Stimulated activated CD8-positive, alpha-beta memory T cell treated with anti-CD3 and anti-CD28 coated beads, Interleukin-4, amount 100 ng/mL, for 4 hours (primary cell): ENCODE measurements at places on chromosomes 1 and 21.

GRCh38 chr1:223617323-223618070 is 48.0 kb downstream of the CAPN8 start:
- no peak for DNase-seq

DNA sequence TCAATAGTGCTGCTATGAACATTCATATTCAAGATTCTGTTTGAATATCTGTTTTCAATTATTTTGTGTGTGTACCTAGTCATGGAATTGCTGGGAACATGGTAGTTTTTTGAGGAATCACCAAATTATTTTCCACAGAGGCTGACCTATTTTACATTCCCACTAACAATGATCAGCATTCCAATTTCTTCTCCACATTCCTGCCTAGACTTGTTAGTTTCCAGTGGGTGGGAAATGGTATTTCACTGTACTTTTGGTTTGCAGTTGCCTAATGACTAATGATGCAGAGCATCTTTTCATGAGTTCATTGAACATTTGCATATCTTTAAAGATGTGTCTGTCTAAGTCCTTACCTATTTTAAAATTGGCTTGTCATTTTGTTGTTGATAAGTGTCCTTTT is 1182.6 kb upstream of the B3GALT2 start:
- DNase-seq: no peak

DNA sequence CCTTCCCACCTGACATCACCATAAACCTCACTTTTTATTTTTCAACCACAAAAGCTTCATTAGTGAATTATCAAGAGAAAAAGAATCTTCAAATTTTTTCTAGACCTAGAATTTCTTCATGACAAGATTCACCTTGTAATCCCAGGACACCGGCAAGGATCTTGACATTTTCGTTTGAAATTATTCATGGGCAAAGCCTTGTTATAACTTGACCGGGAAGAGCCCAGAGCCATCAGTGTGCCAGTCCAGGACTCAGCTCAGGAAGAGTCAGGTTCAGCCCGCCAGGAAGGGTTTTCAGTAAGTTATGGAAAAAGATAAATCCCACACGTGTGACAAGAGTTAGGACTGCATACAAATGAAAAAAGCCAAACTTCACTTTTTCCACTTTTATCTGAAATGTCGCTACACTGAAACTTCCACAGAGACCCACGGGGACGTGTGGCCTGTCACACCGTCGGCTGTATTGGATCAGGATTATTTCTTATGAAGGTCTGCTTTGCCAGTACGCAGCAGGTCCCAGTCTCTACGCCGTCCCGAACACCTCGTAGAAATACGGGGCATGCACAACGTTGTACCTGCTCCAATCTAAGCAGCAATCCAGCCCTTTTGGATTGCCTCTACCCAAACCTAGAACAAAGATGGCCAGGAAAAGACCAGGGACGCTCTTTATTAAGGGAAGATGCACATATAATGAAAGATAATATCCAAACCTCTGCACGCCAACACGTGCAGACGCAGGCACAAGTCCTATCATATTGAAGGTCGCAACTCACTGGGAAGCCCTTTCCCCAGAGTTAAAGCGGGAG is 916 bp downstream of the F3 start:
- no peak for DNase-seq

- no peak for DNase-seq
Measured at GRCh38 chr1:17635276-17635675, 95.8 kb downstream of the ARHGEF10L start.

DNA sequence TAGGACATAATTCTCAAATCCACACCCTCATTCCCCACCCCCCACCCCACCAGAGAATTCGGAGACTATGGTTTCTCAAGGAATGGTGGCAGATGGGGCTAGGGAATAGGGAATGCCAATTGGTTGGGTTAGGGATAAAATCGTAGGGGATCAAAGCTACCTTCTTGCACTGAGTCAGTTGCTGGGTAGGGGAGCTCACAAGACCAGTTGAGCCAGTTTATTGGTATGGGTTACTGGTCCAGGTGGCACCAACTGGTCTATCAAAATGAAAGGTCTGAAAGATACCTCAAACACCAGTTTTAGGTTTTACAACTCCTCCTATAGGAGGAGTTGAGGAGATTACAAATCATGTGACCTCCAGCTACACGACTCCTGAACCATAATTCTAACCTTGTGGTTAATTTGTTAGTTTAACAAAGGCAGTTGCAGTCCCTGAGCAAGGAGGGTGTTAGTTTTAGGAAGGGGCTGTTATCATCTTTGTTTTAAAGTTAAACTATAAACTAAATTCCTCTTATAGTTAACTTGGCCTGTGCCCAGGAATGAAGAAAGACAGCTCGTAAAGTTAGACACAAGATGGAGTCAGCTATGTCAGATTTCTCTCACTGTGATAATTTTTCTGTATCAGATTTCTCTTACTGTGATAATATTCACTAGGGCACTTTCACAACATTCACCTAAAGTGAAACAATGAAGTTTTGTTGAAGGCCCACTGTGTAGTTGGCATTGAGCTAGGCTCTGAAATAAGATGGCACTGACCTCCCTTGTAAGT is 2.5 kb downstream of the SHISAL2A start:
- no peak for DNase-seq

- DNase-seq: no peak
Measured at GRCh38 chr1:192702212-192702902, 66.4 kb downstream of the RGS13 start.

DNA sequence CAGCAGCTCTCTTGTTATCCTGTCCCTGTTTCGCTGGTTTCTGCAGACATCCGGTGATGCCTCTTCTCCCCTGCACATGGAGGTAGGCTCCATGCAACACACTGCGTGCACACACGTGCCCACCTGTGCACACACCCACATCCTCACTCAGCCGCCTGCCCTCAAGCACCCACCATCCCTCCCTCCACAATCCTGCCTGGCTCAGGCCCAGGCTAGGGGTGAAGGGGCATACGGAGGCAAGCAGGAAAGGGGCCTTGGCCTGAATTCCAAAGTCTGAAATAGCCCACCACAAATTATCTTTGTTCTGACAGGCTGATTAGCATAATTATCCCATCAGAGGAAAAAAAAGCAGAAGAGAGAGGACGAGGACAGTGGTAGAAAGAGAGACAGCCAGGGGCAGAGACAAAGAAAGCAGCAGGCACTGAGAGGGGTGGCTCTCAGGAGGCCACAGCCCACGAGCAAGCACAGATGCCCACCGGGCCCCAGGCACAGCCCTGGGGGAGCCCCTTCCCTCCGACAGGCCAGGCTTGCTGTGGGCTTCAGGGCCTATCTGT is 73.2 kb downstream of the GRIK3 start:
- DNase-seq: no peak

DNA sequence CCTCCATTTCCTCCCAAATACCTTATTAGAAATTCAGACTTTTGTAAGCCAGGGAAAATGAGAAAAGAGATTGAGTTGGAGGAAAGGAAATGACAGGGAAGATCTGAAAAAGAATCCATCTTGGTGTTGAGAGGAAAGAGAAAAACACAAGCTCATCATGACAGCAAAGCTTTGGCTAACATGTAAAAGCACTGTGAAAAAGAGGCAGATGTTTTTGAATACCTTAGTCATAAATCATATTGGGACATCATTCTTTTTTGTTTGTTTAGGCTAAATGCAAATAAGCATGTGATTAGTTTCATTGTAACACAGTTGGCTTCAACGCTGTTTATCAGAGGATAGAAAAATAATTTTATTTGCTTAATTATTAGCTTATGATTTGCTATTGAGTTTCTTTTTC is 64.6 kb downstream of the LHX8 start:
- no peak for DNase-seq

DNA sequence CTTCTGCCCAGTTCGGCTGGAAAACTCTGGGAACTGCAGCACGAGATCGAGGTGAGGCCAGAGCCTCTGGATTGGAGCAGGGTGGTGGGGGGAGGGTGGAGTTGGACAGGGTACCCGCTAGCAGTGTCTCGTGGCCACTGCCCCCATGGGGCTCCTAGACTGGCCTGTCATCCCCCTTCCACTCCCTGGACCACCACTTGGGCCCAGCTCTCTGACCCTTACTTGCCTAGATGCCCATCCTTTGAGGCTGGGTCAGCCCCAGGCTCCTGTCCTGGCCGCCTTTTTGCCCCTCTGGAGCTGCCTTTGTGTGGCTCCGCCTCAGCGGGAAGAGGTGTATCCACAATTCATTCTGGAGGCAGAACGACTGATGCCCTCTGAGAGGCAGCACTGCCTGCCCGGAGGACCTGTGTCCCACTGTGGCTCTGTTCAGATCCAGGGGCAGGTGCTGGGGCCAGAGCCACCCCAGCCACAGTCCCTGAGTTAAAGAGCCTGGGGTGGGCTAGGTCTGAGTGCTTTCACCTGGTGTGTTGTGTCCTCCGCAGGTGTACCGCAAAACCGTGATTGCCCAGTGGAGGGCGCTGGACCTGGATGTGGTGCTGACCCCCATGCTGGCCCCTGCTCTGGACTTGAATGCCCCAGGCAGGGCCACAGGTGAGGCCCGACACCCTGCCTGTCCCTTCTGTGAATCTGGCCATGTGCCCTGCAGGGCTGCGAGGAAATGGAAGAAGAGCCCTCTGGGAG is 17.7 kb downstream of the FAAH start:
- no peak for DNase-seq

DNA sequence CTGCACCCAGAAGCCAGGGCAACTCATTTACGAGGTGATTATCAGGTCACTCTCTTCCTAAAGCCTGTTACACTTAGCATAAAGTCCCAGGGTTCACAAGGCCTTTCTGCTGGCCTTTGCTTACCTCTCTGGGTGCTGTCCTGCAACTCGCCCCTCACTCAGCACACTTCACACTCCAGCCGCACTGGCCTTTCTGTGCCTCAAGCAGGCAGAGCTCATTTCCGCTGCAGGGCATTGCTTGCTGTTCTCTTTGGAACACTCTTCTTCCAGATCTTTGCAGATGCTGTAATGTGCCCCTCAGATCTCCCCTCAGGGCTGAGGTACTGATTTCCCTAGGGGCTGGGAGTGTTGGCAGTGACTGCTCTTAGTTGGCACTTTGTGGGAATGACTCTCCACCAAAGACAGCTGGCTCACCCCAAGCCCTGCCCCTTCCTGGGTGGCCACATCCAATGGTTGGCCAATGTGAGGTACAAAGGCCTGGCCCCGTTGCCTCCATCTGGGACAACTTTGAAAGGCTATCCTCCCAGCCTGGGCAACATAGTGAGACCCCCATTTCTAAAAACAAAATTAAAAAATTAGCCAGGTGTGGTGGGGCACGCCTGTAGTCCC is 50.8 kb upstream of the SSBP3 start:
- no peak for DNase-seq

DNA sequence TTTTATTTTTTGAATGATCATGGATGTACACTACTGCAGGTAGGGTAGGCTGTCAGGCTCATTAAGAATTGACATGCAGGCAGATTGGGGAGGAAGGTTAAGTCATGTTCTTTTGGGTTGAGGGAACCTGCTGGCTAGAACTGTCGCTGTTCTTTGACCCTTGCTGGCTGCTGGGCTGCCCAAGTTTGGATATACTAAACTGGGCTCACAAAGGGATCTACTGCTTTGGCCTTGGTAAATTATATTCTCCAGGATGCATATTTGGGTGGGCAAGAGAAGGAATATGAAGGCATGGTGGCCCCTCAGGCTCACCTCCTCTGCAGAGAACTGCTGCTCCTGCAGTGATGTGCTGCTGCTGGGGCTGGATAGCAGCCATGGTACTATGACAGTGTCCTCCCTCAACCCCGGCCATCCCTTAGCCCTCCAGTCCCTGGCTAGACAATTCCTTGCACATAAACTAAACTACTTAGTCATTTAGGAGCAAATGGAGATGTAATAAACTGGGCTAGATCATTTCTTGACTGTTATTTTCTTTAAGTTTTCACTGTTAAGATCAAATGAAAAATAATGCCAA is 6.1 kb downstream of the ATP1A1 start:
- no peak for DNase-seq

GRCh38 chr1:17485281-17485680 is 45.8 kb upstream of the RCC2 start:
- DNase-seq: no peak

DNA sequence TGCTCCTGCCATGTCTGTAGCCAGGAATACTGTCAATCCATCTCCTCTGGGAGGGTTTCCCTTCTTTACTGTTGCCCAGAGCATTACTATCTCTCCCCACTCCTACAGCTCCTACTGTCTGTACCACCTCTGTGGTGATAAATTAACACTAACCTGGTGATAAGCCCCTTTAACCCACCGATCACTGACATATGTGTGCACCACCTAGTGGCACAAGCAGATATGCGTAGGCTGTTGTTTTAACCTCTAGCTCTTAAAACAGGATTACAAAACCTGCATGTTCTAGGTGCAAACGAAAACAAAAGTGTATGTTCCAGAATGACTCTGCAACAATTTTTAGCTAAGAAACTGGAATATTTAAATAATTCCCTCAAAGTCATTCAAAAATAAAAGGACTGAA is 93.9 kb upstream of the BEND5 start:
- no peak for DNase-seq

DNA sequence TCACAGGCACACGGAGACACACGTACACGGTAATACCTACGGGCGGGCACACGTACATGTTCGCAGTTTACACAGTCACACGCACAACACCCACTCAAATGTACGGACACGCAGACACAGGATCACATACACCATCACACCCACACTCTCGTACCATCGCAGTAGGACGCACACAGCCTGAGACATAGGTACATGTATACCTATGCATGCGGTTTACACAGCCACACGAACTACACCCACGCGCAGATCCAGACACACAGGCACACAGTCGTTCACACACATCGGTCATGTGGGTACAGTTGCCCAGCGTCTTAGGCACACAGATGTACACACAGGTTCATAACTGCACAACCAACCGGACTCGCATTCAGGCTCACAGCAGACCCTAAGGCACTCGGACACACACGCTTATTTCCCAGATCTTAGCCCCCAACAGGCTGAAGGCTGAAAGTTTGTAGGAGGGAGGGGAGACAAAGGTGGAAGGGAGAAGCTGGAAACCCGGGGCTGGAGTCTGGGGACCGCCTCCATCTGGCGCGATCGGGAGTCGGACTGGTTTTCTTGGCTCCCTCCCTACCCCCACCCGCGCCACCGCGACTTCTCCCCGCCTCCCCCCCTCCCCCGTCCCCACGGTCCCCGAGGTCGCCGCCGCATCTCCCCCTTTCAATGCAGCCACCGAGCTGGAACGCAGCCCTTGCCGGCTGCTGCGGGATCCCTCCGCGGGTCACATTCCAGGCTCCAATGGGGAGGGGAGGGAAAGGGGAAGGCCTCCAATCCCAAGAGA is 51.9 kb upstream of the SYNC start:
- DNase-seq: peak; percentile 8

GRCh38 chr1:207866471-207867135 is 44.3 kb downstream of the CD34 start:
- DNase-seq: no peak

DNA sequence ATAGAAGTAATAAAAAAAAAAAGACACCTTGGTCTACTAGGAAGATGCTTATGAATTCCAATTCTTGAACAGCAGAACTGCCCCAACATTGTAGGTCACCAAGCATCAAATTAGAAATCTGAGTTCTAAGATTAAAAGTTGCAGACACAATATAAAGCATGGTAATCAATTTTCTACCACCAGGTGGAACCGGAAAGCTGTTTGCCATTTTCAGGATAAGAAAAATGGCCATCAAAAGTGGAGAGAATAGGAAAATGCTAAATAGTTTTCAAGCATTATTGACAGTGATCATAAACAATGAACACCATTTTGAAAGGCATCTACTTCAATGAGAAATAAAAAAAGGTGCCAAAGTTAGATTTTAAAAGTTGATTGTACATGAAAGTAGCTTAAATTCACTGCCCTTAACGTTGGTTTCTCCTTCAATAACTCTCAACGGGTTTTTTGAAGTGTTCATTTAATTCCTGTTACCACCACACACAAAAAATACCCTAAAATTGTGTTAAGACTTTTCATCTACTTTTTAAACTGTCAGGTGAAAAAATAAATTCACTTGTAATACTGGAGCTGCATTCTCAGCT is 252.9 kb downstream of the KCNT2 start:
- DNase-seq: no peak
